ENCODE measurements at places on chromosomes 5 and 9.
A peak's percentile ranks its signal among the peaks of the same experiment; 100 is the strongest.

DNA sequence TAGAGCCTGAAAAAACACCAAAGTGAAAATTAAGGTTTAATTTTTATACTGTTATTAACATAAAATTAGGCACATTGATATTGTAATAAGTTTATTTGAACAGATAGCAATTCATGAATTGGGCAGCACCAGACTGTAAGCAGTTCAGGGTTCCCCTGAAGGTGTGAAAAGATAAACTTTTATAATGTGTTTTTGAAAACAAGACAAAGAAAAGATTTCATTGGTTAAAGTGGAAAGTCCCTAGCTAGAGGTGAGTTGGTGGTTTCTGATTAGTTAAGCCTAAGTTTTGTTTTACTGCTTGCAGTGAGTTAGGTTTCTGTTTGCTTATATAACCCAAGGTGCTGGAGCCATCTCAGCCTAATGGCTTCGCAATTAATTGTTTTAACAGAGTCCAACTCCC is 96.5 kb upstream of the RPS23 start:
- DNase-seq = no peak

- DNase-seq = no peak
Observed at GRCh38 chr9:124510650-124511425, 3.6 kb upstream of the NR5A1 start.

GRCh38 chr9:93114169-93114983 is 18.4 kb downstream of the CARD19 start:
- peak; percentile 76 for DNase-seq

- no peak for DNase-seq
Observed at GRCh38 chr5:150242251-150242894, 47.2 kb downstream of the CAMK2A start.

DNA sequence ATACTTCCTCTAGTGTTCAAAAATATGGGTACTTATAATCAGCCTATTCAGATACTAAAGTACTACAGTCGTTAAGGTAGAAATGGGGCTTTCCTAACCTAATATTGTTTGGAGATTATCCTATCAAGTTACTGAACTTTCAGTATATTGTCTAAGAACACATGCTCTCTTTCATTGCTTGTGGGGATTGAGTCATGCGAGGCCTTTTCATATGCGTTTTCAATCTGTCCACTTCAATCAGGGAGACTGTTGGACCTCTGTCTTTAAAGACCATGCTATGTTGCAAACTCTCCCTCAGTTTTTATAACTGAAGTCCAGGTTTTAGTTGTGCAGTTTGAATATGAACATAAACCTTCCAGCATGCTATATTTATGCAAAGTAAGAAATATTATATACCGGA is 15.0 kb downstream of the PRR16 start:
- no peak for DNase-seq

DNA sequence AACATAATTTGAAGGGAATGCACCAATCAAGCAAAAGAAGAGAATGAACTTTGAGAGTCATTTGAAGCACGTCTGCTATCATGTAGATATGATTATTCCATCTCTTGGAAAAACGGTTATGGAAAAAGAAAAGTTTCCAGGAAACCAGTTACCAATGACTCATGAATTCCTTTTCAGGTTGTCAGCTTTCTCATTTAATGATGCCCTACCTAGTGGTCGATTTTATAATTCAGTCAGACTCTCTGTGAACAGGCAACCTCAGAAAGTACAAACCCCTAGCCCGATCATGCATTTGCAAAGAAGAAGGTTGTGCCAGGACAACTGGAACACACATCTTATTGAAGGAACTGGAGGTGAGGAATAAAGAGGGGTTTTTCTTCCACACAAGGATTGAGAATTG is 355.1 kb upstream of the GRIA1 start:
- DNase-seq = no peak

- no peak for DNase-seq
Observed at GRCh38 chr9:14165376-14166035, 148.4 kb downstream of the NFIB start.

DNA sequence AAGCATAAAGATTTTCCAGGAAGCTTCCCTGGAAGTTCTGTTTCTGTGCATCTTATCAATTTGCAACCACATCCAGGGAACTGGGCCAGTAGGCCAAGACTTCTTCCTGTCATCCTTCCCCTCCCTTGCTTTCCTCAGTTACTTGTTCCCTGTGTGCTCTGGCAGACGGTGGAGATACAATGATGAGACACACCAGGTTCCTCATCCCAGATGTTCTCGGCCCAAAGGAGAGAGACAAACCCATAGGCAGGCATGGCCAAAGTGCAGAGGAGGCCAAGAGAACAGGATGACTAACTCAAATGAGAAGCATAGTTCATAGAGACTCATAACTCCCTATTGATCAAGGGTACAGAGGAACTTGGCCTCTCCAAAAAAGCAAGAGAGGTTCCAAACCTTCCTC is 652.6 kb downstream of the CCDC171 start:
- DNase-seq = no peak

GRCh38 chr5:126449751-126450271 is 26.6 kb downstream of the GRAMD2B start:
- no peak for DNase-seq
